G401 (cell line): ENCODE measurements at places on chromosomes 7 and 10.

GRCh38 chr10:43304687-43305333 is 37.9 kb upstream of the RASGEF1A start:
- no peak for DNase-seq

DNA sequence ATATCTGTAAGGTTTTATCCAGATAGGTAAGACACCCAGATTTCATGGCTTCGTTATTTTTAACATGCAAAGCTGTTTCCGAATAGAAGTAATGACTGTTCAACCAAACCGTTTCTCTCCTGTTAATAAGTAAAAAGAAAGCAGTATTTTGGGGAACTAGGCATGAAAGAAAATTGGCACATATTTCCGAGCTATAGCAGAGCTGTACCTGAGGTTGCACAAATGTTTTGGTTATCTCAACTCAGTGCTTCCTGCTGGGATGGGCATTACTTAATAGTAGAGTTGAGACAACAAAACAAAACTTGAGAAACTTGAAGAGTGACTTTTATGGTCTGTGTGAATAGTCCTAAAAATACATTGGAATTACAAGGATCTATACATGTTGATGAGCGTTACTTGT is 564.3 kb upstream of the SORCS1 start:
- no peak for DNase-seq

DNA sequence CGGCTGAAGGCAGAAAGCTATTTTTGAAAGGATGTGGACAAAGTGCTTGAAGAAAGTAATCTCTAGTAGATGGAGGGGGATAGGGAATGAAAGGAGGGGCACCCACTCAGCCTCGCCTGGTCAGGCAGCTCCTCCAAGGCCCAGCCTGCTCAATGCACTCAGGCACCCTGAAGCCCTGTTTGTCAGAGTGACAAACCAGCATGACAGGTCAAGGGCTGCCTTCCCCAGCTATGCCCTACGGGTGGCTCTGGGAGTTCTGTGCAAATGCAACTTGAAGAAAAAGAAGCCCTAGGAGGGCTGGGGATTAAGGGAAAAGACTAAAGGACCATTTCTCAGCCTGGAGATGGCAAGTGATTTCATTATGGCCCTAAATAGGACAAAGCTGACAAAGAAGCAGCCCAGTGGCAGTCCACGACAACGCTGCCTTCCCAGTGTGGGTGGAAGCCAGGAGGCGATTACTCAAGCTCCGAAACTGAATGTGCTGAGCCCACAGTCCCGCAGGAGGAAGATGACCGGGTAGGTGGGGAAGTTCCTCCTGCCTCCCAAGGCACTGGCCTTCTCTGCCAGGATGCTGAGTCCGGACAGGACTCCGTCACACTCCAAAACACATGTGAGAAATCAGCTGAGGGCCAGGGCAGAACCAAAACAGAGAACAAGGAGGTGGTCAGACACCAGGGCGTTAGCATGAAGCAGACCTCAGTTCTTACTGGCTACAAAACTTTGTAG is 16.3 kb downstream of the LIPA start:
- peak; percentile 28 for DNase-seq

DNA sequence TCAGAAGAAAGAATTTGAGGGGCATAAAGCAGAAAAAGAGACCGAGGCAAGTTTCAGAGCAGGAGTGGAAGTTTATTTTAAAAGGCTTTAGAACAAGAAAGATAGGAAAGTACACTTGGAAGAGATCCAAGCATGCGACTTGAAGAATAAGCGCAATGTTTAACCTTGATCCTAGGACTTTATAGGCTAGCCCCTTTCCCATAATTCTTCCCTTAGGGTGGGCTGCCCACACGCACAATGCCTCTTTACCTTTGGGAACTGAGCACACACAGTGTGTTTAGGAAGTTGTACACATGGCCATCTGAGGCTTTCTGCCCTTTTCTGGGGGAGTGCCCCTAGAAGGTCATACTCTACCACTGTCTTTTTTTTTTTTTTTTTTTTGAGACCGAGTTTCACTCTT is 11.2 kb upstream of the GSTO1 start:
- no peak for DNase-seq

DNA sequence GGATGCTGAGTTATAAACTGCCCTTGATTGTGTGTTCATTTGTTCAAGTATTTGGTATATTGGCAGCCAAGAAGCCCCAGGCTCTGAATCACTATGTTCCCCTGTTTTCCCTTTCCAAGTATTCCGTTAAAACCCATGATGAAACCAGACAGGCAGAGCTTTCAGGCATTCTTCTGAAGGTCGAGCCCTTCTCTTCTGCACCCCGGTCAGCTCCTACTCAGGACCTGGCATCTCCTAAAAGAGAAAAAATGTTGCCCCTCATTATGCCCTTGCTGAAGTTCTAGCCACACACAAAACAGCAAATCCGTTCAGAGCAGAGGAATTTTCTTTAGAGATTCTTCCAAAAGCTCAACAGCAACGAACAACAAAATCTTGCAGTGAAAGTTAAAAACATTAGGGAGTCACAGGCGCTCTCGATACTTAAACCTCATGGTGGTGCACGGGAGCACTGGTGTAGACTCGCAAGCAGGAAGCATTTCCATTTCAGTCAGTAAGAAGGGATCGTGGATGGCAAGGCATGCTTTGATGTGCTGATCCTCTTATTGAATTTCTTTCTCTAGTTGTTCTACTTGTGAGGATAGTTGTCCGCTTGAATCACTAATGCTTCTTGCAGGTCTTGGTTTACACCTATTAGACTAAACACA is 264.9 kb downstream of the SKIDA1 start:
- peak; percentile 50 for DNase-seq

GRCh38 chr7:83791737-83792136 is 142.8 kb upstream of the SEMA3E start:
- no peak for DNase-seq

GRCh38 chr7:98771519-98771918 is 98.3 kb downstream of the TMEM130 start:
- DNase-seq = no peak

DNA sequence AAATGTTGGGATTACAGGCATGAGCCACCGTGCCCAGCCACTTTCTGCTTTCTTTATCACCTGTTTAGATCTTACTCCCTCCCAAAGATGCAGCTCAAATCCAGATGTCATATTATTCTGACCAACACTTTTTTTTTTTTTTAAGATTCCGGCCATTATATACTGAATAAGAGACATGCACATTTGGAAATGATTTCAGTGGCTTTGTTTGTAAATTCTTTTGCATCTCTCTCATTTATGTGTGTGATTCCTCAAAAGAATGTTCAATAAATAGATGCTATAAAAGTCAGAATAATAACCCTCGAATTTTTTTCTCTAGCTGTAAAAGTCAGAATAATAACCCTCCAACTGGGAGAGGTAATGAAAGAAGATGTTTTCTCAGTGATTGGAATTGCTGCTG is 25.4 kb downstream of the HECW1 start:
- no peak for DNase-seq

- no peak for DNase-seq
Measured at GRCh38 chr10:13909516-13910258, 322.9 kb downstream of the PRPF18 start.

DNA sequence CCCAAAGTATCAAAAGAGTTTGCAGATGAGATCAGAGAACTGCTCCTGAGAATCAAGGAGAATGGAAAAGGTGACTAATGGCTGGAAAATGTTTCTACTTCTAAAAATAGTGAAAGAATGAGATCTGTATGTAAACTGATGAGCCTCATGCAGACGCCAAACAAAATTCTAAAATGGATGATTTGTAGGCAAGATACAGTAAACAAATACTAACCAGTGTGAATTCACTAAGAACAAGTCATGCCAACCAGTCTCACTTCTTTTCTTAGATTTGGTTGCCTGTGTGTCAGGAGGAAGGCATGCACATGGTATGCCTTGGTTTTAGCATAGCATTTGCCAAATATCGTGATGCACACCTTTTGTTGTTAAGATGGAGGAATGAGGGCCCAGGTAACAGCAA is 94.9 kb upstream of the PIK3CG start:
- DNase-seq = no peak

- DNase-seq = peak; percentile 90
Measured at GRCh38 chr7:30548845-30549244, 44.2 kb upstream of the GGCT start.

GRCh38 chr7:44282601-44283171 is 42.7 kb downstream of the CAMK2B start:
- DNase-seq = no peak

GRCh38 chr7:139917851-139918250 is 88.8 kb downstream of the TBXAS1 start:
- no peak for DNase-seq

- no peak for DNase-seq
Measured at GRCh38 chr7:99485094-99485493, 12.4 kb downstream of the ZNF789 start.

DNA sequence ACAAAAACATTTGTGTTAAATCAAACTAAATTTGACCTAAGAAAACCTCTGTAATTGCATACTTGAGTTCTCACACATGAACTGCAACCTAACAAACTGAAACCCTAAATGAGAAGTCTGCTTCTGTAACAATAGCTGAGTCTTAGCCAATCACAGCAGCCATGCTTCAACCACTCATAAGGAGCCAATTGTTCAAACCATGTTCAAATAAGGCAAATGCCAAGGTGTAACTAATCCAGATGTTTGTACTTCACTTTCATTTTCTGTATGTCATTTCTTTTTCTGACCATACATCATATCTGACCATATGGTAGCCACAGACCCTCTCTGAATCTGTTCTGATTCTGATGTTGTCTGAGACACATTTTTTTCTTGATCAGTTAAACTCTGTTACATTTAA is 47.5 kb upstream of the ANTXRL start:
- DNase-seq = no peak

DNA sequence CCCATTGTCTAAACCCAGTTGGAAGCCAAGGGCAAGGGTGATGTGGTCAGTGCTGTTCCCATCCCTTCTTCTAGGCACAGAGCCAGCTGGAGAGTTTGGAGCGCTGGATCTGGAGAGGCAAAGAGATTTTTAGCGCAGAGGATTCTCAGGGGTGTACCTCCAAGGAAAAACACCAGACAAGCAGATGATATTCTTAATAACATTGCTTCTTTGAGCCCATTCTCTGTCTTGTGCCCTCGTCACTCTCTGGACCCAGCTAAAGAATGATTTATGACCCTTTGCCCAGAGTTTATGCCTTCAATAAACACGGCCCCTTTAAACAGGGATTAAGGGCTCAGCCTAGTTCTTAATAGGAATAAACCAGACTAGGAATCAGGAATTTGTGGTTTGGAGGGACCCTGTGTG is 4.7 kb upstream of the HIP1 start:
- DNase-seq = no peak

GRCh38 chr10:116014871-116015582 is 258.0 kb downstream of the GFRA1 start:
- DNase-seq = no peak

GRCh38 chr7:29017713-29018112 is 59.6 kb upstream of the TRIL start:
- no peak for DNase-seq

DNA sequence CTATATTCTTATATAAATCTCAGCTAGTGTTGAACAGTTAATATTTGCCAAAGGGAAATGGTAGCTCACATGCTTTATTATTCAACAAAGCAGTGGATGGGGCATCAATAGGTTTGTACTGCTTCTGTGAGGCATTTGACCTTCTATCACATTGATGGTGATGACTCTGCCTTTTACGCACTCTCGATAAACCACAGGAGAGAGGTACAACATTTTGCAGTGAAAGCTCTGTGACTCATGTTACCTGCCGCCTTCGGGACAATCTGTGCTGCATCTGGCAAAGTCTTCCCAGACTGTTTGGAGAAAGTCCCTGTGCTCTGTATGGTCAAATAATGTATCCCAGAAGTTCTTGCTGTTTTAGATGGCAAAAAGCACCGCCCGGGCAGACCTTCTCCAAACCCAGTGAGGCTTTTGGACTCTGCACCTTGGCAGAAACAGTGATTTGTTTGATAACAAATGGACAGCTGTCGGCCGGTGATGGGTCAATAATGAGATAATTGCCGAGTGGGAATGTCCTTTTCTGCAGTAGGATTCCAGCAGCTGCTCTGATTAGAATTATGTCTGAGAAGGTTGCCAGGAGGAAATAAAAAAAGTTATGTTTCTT is 61.0 kb downstream of the PLPP4 start:
- no peak for DNase-seq

- no peak for DNase-seq
Measured at GRCh38 chr10:73379064-73379748, 20.5 kb upstream of the CFAP70 start.

GRCh38 chr10:14616955-14617730 is 157.6 kb downstream of the FAM107B start:
- DNase-seq = no peak

DNA sequence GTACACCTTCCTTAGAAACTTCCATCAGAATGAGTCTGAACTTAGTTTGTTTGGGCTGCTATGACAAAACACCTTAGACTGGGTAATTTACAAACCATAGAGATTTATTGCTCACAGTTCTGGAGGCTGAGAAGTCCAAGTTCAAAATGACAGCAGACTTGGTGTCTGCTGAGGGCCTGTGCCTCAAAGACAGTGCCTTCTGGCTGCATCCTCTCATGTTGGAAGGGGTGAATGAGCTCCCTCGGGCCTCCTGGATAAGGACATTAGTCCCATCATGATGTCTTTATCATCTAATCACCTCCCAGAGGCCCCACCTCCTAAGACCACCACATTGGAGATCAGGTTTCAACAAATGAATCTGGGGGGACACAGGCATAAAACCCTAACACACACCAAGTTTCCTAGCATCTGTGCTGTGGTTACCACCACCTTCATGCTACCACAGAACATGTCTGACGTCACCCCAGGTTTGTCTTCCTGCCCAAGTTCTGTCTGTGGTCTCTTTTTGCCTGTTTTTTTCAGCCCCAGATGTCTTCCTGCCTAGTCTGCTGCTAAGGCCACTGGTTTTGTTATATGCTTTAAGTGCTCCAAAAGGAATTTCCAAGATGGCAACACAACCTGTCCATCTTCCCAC is 150.9 kb upstream of the COBL start:
- no peak for DNase-seq

- DNase-seq = no peak
Measured at GRCh38 chr7:86598311-86598710, 45.4 kb upstream of the GRM3 start.

DNA sequence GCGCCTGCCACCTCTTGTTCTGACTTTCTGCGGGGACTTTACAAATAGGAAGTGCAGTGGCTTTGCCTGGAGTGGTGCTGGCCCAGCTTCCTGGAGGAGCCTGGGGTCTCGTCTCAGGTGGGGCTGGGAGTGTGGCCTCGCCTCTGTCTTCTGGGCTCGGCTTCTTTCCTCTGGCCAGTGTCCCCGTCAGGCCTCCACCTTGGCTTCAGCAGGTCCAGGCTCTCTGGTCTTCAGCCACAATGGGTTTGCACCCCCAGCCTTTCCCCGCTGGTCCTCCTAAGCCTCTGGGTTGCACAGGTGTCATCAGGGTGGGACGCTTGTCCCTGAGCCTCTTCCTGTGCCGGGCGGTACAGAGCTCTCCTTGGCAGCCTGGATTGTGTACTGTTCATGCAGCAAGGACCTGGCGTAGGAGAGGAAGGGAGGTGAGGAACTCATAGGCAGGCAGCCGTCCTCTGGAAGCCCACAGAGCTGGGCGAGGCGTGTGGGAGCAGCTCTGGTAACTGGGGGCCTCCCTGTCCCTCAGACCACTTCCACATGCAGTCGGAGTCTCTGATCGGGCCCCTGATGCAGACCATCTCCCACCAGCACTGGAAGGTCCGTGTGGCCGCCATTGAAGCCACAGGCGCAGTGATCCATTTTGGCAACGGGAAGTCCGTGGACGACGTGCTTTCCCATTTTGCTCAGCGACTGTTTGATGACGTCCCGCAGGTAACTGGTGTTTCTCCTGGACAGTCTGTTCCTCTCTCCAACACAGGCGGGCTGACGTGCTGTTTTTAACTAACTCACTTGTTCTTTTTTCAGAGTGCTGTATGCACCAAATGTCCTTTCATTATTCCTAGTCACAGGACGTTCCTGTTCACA is 2.3 kb upstream of the PRKAR1B start:
- no peak for DNase-seq
